Substantia nigra (tissue), 51 donors: ENCODE measurements at places on chromosomes 6 and 20.

DNA sequence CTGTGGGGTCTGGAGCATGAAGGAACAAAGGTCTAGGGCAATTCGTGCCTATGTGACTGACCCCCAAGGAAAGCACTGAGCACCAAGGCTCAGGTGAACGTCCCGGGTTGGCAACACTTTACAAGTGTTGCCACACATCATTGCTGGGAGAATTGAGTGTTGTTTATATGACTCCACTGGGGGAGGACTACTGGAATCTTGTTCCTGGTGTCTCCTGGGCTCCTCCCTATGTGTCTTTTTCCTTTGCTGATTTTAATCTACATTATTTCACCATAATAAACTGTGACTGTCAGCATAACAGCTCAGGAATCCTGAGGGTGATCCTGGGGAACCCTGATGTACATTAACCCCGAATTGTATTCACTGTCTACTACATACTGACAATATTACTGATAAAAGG lies 207.7 kb upstream of the BMP2 start:
- DNase-seq = no peak

DNA sequence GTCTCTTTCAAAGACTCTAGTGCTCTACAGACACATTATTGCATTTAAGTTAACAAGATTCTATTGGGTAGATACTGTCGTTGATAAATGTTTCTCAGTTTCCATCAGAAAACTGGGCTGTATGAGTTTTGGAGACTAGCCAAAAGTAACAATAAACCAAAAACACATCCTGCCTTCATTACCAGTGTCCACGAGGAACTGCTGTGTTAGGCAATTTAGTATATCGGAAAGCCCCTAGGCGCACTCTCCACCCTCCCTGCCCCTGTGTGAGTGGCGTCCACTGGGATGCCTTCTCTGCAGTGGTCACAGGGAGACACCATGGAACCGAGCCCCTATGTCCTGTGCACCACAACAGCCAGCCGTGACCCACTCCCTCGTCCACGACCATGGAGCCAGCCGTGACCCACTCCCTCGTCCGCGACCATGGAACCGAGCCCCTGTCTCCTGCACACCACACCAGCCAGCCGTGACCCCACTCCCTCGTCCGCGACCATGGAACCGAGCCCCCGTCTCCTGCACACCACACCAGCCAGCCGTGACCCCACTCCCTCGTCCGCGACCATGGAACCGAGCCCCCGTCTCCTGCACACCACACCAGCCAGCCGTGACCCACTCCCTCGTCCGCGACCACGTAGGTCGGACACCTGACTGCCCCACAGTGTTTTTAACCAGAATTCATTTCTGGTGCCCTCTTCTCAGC lies 35.3 kb downstream of the DLL1 start:
- DNase-seq = no peak

DNA sequence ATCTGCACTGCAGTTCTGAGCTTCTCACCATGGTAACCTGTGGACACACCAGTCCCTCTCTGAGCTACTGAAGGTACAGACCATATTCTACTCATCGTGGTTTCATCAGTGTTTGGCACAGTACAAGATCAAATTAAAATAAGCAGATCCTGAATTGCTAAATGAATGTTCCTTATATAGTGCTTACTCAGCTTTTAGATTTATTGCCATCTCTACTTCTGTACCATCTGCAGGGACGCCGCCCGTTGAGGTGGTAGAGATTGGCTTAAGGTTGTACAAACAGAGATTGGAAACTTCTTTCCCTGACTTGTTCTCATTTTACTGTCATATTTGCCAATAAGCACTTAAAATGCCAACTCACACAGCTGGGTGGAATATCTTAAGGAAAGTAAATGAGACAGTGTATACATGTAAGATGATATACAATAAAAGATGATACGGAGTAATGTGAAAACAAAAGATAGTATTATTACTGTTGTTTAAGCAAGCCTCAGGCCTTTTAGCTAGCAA lies 223.4 kb upstream of the FOXQ1 start:
- DNase-seq = no peak

GRCh38 chr6:138383776-138384175 lies 6.1 kb downstream of the SMIM28 start:
- no peak for DNase-seq

DNA sequence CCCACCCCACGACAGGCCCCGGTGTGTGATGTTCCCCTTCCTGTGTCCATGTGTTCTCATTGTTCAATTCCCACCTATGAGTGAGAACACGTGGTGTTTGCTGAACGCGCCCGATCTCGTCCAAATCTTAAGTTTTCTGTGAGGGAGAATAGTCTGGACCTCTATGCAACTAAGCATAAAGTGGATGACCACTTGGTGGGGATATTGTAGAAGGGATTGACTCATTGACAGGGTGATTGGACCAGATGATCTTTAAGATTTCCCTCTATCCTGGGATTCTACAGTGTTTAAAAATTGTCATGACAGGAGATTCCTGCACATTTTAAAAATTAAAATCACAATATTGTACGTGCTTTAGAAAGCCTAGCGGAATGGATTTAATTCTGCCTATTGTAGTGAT lies 141.3 kb downstream of the TRMT11 start:
- DNase-seq = no peak

- no peak for DNase-seq
Measured at GRCh38 chr6:5084781-5085647, at the start of gene PPP1R3G. TSS of gene PPP1R3G (plus strand) at chr6:5085341. CDS start at chr6:5085486, 145 bp downstream.

- DNase-seq = no peak
Measured at GRCh38 chr6:158703111-158703836, 53.4 kb downstream of the SYTL3 start.

- DNase-seq = no peak
Measured at GRCh38 chr6:31765910-31766794, 3.7 kb downstream of the SAPCD1 start.

DNA sequence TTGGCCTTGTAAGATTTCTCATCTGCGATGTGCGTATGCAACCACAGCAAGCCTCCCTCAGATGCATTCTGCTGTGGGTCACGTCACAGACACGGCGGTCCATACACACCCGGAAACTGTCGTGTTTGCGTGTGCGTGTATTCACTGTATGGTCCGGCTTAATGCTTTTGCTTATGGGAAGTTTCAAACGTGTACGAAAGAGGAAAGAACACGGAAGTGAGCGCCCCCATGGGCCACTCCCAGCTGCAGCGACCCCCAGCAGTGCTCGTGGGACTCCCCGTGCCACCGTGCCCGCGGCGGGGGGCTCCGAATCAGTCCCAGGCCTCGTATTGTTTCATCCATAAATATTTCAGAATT lies 10.2 kb downstream of the DLL1 start:
- DNase-seq = no peak

DNA sequence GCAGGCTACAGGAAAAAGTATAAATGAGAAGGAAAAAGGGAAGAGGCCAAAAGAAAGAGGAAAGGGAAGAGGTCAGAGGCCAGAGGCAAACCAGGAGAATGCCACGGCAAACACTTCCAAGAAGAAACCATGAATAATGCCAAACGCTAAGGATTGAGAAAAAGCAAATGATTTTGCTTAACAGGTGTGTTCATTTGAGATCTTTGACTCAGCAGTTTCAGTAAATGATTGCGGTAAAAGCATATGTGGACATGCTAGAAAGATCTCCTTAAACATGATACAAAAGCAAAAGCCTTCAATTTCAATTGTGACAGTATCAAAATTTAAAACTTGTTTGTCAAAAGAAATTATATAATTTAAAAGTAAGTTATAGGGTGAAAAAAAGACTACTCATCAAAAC lies 70.6 kb downstream of the UBE3D start:
- DNase-seq = no peak

- DNase-seq = no peak
Measured at GRCh38 chr6:105851113-105851580, 235.0 kb upstream of the PRDM1 start.

- DNase-seq = no peak
Measured at GRCh38 chr6:151054306-151054705, 185.5 kb upstream of the AKAP12 start.

DNA sequence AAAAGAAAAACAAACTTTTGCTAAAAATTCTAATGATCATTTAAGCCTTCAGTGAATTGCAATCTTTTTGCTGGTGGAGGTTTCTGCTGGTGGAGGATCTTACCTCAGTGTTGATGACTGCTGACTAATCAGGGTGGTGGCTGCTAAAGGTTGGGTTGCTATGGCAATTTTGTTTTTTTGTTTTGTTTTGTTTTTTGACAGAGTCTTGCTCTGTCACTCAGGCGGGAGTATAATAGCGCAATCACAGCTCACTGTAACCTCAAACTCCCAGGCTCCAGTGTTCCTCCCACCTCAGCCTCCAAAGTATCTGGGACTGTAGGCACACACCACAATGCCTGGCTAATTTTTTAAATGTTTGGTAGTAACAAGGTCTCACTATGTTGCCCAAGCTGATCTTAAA lies 94.7 kb downstream of the ANKRD6 start:
- DNase-seq = no peak
